ENCODE measurements at places on chromosomes 7 and 10.

DNA sequence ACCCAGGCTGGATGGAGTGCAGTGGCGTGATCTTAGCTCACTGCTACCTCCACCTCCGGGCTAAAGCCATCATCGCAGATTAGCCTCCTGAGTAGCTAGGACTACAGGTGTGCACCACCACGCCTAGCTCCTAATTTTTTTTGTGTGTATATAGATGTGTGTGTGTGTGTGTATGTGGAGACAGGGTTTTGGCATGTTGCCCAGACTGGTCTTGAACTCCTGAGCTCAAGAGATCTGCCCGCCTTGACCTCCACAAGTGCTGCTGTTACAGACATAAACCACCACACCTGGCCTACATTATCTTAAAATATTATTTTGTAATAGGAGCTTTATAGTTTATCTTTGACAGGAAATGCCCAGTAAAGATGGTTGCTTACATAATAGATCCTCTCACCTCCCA, 25.0 kb downstream of the FOXP2 start:
- no peak for DNase-seq

- no peak for DNase-seq
Measured at GRCh38 chr7:52669031-52669430, 366.4 kb upstream of the POM121L12 start.

DNA sequence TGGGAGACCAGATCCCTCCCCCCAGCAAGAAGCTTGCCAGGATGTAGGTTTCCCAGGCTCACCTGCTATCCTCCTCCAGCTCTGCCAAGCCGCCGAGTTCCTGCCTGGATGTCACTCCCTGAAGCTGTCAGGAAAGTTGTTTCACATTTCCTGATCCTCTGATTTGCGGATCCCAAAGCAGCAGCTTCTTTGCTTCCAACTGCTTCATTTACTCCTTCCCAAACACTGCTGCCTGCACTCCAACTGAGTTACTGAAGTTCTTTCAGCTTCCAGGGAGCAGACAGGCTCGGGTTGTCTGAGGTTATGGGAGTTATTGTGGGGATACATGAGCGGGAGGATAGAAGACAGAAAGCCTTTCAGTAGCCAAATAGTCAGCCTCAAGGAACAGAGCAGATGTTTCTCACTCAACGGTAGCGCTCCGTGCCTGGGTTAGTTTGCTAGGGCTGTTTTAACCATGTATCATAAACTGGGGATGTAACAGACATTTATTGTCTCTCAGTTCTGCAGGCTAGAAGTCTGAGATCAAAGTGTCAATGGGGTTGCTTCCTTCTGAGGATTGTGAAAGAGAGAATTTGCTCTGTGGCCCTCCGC, 516.0 kb downstream of the REEP3 start:
- DNase-seq = no peak

DNA sequence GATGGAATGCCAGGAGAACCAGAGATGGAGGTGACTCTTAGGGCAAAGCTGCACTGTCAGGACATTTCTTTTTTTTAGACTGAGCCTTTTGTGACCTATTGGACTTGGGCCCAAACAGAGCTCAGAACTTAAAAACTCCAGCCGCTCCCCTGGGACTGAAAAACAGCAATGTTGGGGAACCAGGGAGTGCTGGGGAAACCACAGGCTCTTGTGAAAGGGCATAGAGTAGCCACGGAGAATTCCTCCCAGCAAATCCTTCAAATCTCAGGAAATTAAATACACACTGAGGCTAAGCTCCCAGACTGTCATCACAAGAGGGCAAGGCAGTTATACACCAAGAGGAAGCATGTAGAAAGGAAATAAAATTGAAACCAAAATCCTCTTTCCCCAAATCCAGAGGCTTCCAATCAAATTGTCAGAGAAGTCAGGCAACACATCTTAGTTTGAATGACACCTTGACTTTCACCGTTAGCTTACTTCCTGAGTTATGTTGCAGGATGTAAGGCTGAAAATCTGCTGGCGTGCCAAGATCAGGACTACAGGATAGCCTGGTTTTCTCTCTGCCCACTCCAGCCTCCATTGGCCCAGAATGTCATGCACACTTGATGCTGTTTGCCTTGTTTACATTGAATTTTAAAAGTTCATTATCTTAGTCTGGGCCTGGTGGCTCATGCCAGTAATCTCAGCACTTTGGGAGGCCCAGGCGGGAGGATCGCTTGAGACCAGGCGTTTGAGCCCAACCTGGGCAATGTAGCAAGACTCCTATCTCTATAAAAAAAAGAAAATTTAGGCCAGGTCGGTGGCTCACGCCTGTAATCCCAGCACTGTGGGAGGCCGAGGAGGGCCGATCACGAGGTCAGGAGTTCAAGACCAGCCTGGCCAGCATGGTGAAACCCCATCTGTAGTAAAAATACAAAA, 2.6 kb upstream of the RFC2 start:
- no peak for DNase-seq

DNA sequence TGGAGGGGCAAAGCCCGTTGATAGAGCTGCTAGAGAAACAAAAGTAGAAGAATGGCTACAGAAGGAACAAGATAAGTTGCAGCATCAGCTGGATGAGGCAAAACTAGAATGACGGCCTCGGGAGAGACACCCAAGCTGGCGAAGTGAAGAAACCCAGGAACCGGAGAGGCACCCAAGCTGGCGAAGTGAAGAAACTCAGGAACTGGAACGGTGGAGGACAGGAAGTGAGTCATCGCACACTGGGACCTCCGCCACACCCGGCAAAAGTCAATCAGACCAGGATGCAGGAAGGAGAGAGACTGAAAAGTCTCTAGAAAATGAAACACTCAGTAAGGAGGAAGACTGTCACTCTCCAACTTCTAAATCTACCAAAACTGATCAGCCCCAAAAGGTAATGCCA, 133.0 kb upstream of the NEBL start:
- DNase-seq = no peak

DNA sequence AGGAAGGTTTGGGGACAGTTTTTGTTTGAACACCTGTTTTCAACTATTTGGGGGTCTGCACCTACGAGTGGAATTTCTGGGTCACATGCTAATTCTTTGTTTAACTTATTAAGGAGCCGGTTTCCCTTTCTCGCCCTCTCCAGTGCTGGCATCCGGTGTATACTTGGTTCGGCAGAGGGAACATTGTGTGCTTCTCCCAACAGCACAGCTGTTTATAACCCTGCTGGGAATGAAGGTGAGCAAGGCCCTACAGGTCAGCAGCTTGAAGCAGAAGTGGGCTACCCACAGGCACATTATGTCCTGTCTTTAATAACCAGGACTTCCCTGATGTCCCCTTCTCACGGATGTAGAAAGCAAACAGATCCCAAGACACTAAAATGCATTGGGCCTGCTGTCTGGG, 87.5 kb upstream of the PDCD4 start:
- DNase-seq = peak; percentile 45

DNA sequence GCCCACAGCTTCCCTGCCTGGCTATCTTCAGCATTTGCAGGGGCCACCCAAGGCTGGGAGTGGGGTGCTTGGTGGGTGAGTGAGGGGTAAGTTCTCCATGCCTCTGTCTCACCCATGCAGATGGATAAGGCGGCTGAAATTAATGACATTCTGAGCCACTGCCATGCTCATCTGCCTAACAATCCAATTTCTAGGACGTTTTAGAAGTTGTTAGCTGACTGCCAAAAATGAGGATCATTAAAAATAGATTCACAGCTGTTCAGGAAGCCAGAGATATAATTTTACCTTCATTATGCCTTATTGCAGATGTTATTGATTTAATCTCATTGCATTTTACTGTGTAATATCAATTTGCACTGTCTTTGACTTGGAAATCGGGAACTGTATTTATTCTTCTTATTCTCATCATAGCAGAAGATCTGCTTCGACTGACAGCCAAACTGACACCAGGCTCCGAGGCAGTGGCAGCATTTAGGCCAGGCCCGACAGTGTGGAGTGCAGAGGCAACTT, 334.4 kb upstream of the NPVF start:
- DNase-seq = no peak

GRCh38 chr7:96933067-96933645, 72.2 kb upstream of the DLX6 start:
- DNase-seq = no peak

GRCh38 chr7:15626041-15626440, 60.4 kb downstream of the MEOX2 start:
- DNase-seq = no peak

GRCh38 chr10:69745698-69746097, 56.0 kb upstream of the COL13A1 start:
- no peak for DNase-seq

DNA sequence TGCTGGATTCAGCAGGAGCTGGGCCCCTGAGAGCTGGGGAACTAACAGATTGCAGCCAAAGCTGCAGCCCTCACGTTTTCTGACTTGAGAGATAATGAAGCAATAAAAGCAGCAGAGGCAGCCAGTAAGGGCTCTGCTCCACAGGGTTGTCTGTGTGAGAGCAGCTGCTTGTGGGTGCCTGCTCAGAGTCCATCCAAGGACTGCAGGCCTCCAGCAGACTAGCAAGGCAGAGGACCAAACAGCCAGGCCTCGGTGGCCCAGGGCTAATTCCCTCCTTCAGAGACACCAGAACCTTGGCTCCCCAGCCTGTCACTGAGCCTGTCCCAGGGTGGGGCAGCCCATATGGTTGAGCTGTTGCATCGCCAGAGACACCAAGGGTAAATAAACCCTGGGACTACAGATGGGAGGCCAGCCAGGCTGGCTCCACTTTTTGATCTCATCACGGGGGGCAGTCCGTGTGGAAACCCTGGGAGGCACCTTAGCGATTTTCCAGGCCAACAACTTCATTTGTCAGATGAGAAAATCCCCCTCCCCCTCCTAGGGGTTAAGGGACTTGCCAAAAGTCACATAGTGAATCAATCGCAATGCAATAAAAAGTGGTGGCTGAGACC, 229.2 kb downstream of the WDR11 start:
- no peak for DNase-seq

- DNase-seq = no peak
Measured at GRCh38 chr7:108629651-108630400, 60.2 kb downstream of the DNAJB9 start.

DNA sequence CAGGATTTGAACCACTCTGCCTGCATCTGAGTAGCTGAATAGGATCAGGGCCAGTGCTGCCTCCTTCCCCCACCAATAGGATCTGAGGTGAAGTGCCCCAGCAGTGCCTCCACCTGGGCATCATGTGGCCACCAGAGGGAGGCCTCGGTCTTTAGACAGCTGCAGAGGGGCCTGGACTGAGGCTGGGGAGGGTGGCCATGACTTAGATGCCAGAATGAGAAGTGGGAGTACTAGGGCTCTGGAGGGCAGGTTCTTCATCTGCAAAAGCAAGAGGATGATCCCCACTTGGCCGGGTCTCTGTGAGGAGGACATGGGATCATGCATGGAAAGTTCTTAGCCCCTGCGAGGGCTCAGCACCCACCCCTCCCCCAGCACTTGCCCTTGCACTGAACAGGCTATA, 56.9 kb downstream of the NEUROG3 start:
- DNase-seq = peak; percentile 40

DNA sequence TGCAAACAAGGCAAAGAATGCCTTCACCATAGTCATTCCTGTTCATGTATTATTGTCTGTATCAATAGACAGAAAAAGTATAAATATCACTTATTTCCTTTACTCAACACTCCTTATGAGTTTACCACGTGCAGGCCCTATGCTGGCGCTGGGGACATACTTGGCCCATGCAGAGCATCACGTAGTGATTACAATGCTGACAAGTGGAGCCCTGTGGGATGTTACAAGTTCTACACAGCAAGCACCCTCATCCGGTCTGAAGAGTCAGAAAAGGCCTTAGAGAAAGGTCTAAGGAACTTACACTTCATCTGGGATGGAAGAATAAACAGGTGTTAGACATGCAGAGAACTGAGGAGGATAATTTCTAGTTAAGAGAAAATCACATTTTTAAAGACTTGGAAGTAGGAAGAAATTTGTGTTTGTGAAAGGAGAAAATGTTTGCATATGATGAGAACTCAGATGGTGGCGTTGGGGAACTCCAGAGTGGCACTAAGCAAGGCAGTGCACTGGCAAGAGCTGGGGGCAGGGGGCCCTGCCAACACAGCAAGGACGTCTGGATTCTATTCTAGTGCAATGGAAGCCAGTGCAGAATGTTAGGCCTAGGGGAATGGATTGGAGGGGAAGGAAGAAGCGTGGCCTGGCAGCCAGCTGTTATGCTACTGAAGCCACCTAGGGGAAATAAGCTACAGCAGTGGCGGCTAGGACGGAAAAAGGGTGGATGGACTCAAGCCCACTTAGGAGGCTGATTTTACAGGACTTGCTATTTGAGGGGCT, 116.2 kb downstream of the ELMO1 start:
- no peak for DNase-seq

GRCh38 chr7:12030116-12030515, 181.0 kb upstream of the TMEM106B start:
- no peak for DNase-seq

GRCh38 chr10:78375854-78376785, 342.5 kb downstream of the RPS24 start:
- DNase-seq = no peak

DNA sequence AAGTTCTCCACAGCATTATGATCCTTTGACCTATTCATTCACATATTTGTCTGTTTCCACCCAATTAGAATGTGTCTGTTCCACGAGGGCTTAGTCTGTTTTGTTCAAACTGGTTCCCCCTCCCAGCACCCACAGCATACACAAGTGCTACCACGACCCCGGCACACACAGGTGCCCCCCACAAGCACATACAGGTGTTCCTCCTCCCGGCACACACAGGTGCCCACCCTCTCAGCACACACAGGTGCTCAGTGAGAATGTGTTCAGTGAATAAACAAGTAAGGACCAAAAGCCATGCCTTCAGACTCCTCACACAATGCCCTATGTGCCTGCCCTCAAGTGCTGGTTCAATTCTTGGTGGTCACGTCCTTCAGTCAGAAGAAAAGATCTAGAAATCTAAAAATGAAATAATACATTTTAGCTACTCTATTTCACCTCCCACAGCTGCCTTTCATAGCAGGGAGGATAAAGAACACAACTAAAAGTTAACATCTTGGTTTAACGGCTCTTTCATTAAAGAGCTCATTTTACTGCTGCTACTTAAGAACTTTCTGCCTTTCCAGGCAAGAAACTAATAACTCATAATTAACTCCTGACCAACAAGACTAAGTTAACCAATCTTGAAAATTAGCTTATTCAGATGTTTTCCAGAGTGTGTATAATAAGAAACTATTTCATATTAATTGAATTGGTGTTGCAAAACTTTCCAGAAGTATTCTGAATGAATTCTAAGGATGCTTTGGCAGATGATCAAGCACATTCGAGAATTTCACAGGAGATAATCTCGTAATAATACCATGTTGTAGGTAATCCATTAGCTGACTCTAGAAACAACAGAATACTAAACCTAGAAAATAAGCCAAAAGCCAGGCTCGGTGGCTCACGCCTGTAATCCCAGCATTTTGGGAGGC, 2.3 kb downstream of the DNMBP start:
- no peak for DNase-seq

DNA sequence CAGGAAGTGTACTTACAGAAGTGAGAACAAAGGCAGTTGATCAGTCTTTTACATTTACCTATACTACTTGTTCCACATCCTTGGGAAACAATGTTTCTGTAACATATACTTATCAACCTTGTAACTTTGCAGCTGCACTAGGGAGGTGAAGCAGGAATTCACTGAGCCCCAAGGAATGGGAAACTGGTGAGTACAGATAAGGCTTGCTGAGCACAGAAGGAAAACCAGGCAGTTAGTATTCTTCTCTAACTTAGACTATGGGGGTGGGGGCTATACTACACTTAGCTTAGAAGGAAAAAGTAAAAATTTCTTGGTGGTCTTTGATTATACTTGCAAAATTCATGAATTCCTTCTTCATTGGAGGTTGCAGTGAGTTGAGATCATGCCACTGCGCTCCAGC, 6.9 kb upstream of the ZNF33A start:
- DNase-seq = no peak
